SHP77 (cell line): ENCODE measurements at places on chromosomes 2 and 18.
A peak's percentile ranks its signal among the peaks of the same experiment; 100 is the strongest.

- no peak for DNase-seq
Measured at GRCh38 chr18:10681581-10682367, 155.9 kb downstream of the NAPG start.

GRCh38 chr2:72394541-72395070 is 246.9 kb upstream of the CYP26B1 start:
- no peak for DNase-seq

DNA sequence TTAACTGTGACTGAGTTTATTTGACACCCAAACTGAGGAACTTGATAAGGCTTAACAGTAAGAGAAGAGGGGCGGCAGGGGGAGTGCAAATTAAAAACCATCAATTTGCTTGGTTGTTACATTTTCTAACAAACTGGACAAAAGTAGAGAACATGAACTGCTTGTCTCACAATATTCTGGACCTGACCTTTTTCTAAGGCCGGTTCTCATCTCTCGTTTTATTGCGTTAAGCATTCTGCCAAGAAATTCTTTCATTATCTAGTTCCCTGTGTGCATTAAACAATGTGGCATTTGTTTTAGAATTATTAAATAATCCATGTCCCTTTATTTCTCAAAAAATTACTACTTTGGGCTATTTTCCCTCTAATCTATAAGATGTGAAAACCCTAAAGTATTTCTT is 565.2 kb upstream of the PKDCC start:
- no peak for DNase-seq

DNA sequence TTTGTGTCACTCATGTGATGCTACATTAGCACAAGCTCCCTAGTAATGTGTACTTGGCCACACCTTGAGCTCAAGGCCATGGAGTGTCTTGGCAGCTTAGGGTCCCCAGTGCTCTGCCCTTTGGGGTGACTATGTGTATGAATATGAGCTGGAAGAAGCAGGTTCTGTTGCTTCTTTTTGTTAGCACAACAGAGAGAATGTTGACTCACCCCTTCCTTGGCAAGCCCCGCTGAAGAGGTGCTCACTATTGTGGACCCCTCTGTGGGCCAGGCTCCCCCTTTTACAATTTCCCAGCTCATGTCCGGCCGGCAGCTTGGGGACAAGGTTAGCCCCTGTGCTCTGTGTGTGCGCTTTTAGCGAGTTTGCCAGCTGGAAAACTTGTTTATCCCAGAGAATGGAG is 48.1 kb downstream of the DGKD start:
- DNase-seq, result no peak

- no peak for DNase-seq
Measured at GRCh38 chr2:220334871-220335590, 707.6 kb downstream of the SLC4A3 start.

DNA sequence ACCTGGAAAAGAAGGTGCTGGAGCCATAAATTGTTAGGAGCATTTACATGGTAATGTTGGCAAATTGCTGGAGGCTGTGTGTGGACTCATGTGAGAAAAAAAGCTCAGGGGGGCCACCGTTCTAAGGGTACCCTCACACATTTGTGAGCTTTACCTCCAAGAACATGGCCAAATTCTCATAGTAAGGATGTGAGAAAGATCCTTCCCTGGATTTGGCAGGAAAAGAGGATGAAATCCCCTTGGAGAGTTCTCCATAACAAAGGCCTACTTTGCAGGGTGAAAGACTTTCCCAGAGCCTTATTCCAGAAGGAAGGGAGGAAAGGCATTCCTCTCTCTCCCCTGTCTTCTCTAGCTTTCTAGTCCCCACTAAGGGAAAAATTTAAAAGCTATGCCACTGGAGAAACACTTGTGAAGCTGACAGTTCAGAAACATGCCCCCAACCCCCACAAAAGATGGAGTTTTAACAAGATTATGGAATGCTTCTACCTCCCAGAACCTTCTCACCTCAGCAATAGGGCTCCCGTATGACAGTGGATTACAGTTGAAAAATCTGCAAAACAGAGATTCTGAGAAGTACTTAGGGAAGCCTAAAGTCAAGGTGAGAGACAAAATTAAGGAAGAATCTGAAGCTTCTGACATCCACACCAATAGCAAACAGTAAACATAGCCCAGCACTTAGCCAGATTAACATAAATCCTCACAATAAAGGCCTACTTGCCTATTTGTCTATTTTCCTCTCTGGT is 20.2 kb upstream of the ERMN start:
- no peak for DNase-seq

GRCh38 chr2:88092773-88093172 is 25.1 kb downstream of the SMYD1 start:
- no peak for DNase-seq

- no peak for DNase-seq
Measured at GRCh38 chr2:53859206-53860181, at the start of gene GPR75. TSS of gene GPR75 (minus strand) at chr2:53859967. CDS start at chr2:53854756, 5,211 bp downstream.

GRCh38 chr2:217918308-217919024 is 84.3 kb downstream of the TNS1 start:
- no peak for DNase-seq

DNA sequence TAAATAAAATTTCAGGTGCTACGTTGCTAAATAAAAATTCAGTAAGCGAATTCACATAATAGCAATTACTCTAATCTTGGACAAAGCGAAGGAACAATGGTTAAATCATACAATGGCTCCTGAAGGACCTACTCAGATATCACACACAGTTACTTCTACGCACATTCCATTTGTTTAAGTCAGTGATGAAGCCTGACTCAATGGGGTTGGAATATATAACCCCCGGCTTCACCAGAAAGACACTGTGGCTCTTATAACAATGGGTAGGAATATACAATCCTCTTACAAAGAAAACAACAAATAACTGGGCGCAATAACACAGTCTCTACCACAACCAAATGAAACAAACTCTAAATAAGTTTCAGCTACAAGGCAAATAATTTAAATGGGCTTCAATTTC is 349.5 kb downstream of the IRS1 start:
- no peak for DNase-seq

GRCh38 chr2:18903750-18904149 is 314.4 kb upstream of the NT5C1B start:
- no peak for DNase-seq

GRCh38 chr2:223613017-223613950 is 11.1 kb upstream of the SCG2 start:
- DNase-seq, result peak; percentile 89

DNA sequence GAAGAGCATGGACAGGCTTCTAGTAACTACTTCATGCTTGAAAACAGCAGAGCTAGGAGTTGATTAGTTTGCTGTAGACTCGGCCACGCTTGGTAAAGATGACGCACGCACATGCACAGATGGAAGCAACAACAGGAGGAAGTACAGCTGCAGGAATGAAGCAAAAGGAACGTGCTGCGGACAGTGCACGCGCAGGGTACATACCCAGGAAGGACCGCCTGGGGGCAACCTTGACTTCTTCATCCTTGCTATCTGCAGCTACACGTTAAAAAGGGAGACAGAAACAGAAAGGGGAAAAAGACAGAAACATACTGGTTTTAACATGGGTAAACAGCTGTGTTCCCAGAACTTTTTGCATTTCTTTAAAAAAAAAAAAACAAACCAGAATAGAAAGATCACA is 17.7 kb downstream of the SLC66A2 start:
- no peak for DNase-seq

- DNase-seq, result no peak
Measured at GRCh38 chr2:222255090-222255489, 43.7 kb downstream of the PAX3 start.

DNA sequence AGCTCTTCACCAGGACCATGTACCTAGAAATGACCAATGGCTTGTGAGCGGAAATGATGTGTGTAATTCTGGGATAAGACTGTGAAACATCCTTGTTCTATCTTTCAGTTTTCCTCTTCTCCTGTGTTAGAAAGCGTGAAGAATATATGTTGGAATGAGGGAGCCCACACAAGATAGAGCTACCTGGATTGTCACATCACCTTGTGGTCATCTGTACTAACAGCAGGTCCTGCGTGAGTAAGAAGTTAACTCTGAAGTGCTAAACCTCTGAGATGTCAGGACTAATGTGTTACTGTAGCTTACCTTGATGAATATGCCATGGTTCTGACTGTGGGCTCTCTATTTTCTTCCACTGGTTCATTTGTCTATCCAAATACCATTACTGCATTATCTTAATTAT is 75.6 kb downstream of the FASTKD2 start:
- DNase-seq, result no peak

DNA sequence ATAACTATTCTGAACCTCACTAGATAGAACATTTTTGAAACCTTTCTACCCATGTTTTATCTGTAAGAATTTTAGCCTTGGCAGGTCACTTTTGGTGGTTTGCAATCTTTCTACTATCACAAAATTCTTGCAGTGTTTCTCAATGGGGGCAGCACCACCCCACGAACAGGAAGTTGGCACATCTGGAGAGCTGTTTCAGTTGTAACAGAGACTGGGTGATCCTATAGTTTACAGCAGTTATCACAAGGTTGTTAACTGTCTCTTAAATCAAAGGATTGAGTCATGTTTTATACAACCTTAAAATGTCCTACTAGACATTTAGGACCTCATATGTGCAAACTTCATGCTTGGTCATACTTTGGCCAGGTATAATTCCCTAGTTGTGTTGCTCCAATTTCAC is 829.2 kb downstream of the ERBB4 start:
- no peak for DNase-seq

DNA sequence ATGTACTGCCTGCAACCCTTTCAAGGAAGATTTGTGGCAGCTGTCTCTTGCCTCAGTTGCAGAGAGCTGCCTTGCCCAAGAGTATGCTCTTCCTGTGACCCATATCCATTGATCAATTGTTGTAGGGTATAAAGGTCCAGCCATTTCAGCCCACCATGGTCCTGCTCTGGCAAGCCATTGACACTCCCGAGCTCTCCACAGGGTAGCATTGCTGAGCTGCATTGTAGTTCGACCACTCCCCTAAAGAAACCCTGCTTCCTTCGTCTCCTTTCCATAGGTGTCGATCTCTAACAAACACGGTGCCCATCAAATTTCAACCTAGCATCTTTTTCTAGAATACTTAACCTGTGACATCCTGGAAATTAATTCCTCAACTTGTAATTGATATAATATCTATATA is 104.9 kb upstream of the NDUFV2 start:
- no peak for DNase-seq

DNA sequence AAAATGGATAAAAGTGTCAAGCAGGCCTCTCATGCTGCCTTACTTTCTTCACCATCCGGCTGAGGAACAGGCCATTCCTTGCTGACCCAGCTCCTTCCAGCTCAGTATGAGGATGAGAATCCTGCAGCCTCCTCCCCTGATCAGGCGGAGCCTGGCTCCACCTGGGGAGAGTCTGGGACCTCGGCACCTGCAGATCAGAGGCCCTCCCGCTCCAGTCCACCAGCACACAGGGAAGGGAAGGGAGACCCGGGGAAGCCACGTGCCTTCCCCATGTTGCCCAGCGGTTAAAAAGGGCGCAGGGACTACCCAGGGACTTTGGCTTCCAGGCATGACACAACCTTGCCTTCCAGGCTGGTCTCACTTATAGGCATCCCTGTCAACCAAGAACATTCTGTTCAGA is 172.0 kb downstream of the NDUFA10 start:
- DNase-seq, result no peak

GRCh38 chr2:161650116-161651015 is 26.1 kb downstream of the SLC4A10 start:
- DNase-seq, result peak; percentile 18

- DNase-seq, result no peak
Measured at GRCh38 chr2:37827911-37828511, 97.1 kb upstream of the RMDN2 start.

GRCh38 chr2:62441421-62441820 is 64.6 kb downstream of the TMEM17 start:
- DNase-seq, result no peak

- DNase-seq, result no peak
Measured at GRCh38 chr2:112644155-112644932, 1.4 kb upstream of the SLC20A1 start.

- DNase-seq, result no peak
Measured at GRCh38 chr2:27715318-27716210, 51.9 kb downstream of the SLC4A1AP start.

- no peak for DNase-seq
Measured at GRCh38 chr18:32877371-32877770, 104.5 kb upstream of the KLHL14 start.

GRCh38 chr2:187985923-187986322 is 305.8 kb upstream of the GULP1 start:
- no peak for DNase-seq

- DNase-seq, result no peak
Measured at GRCh38 chr2:159446817-159447216, 160.3 kb upstream of the WDSUB1 start.

GRCh38 chr2:41907771-41908207 is 140.0 kb upstream of the PKDCC start:
- no peak for DNase-seq

DNA sequence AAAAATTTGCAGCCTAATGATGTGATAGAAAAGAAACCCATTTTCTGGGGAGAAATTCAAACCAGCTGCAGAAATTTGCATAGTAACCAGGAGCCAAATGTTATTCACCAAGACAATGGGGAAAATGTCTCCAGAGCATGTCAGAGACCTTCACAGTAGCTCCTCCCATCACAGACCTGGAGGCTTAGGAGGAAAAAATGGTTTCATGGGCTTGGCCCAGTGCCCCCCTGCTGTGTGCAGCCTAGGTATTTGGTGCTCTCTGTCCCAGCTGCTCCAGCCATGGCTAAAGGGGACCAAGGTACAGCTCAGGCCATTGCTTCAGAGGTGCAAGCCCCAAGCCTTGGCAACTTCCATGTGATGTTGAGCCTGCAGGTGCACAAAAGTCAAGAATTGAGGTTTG is 352.9 kb downstream of the PLCL1 start:
- DNase-seq, result no peak

- no peak for DNase-seq
Measured at GRCh38 chr2:8487461-8487932, 194.4 kb upstream of the ID2 start.

DNA sequence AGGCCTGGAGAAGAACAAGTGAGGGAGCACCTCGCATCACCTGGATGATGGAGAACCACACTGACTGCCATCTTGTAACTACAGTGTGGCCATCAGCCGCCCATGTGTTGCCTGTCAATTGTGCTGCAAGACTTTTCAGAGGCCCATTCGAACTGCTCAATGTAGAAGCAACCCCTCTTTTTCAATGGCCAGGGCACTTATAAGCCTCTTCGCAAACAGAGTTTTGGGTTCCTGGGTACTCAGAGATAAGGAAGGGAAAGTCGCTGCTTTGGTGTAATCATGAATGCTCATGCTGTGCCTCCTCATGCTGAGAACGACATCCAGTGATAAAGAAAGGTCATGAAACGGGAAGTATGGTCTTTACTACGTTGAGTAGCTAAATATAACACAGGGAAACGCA is 143.9 kb upstream of the SLC39A10 start:
- DNase-seq, result no peak

- DNase-seq, result no peak
Measured at GRCh38 chr2:111898703-111899514, 502 bp downstream of the MERTK start.

GRCh38 chr18:13616041-13616440 is 110.3 kb downstream of the FAM210A start:
- DNase-seq, result no peak

DNA sequence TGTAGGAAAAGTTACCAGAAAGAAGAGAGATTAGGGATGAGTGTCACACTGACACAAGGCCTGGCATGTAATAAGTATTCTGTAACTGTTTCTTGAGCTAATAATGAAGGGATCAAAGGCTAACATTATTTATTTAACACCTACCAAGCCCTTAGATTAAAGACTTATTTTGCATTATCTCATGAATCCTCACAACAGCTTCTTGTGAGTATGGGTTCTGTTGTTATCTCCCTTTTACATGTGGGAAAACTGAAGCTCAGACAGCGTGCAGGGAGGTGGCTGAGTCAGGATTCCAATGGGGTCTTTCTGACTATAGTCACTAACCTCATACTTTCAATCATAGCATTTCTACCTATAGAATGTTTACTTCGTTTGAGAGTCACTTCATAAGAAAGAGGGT is 79.0 kb upstream of the PROKR1 start:
- DNase-seq, result no peak
